CD4-positive, alpha-beta memory T cell (primary cell): ENCODE measurements at places on chromosomes 5 and 9. TPM values are rescaled to one million over a fixed set of nuclear protein-coding genes. Genes with fewer than 3 reads are reported as not detected.

CCL27 gene
- total RNA-seq = not detected

GFPT2 gene
- 0.12 TPM for total RNA-seq

GRXCR2 gene
- total RNA-seq = not detected

NUP188 gene
- 70.8 TPM for total RNA-seq

GRCh38 chr5:106200971-106201370, 1469.8 kb downstream of the EFNA5 start:
- DNase-seq = no peak
- H3K4me3 ChIP-seq = no peak overlapping the region
- H3K27me3 ChIP-seq = no peaks in the 10 kb centered on the region
- H3K4me1 ChIP-seq = no peaks in the 10 kb centered on the region
- H3K36me3 ChIP-seq = no peaks in the 10 kb centered on the region
- no peak overlapping the region for H3K27ac ChIP-seq

GRCh38 chr9:134678666-134679443, 37.3 kb downstream of the COL5A1 start:
- no peak overlapping the region for H3K27ac ChIP-seq
- no peak for DNase-seq
- H3K4me3 ChIP-seq = no peak overlapping the region
- H3K4me1 ChIP-seq = no peaks in the 10 kb centered on the region
- no peaks in the 10 kb centered on the region for H3K36me3 ChIP-seq

DNA sequence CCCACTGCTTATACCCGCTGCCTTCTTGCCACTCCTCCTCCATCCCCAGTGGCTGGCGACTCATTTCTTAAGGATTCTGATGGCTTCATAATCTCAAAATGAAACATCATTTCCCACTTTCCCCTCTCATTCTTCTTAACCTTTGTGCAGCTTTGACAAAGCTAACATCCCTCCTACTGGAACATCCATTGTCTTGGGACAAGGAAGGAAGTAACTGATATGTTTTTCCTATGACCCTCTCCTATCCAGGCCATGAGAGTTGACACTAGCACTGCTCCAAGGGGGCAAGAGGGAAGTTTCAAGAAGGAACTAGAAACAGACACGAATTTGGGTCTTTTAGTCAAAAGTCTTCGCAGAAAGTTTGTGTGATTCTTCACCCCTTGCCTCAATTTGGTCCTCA, 71.7 kb upstream of the SNX2 start:
- no peaks in the 10 kb centered on the region for H3K27me3 ChIP-seq
- no peak for DNase-seq
- H3K27ac ChIP-seq = no peak overlapping the region
- H3K36me3 ChIP-seq = no peaks in the 10 kb centered on the region
- H3K4me3 ChIP-seq = no peak overlapping the region
- H3K4me1 ChIP-seq = no peaks in the 10 kb centered on the region

MEIKIN gene
- total RNA-seq = 6.2 TPM

GRCh38 chr9:20242510-20243189, 379.6 kb downstream of the MLLT3 start:
- no peaks in the 10 kb centered on the region for H3K27me3 ChIP-seq
- H3K27ac ChIP-seq = no peak overlapping the region

DNA sequence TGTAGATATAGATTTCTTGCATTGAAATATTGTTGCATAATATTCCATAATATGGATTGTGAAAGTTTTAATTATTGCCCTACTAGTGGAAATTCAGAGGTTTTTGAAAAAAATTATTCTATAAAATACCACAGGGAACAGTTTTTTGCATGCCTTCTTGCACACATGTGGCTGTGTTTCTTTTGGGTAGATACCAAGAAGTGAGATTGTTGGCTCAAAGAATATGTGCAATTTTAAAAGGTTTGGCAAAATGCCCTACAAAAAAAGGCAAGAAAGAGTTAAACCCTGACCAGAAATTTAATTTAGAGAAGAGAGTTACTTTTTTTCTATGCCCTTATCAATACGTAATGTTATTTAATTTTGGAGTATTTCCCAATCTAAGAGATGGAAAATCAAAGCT, 270.8 kb upstream of the DAPK1 start:
- no peaks in the 10 kb centered on the region for H3K36me3 ChIP-seq
- no peaks in the 10 kb centered on the region for H3K4me1 ChIP-seq
- H3K27ac ChIP-seq = no peak overlapping the region
- no peak overlapping the region for H3K4me3 ChIP-seq

GRCh38 chr5:138831703-138832102, 43.4 kb downstream of the LRRTM2 start:
- H3K4me1 ChIP-seq = no peaks in the 10 kb centered on the region
- no peaks in the 10 kb centered on the region for H3K27me3 ChIP-seq
- no peak for DNase-seq

BTNL8 gene
- total RNA-seq = not detected

GRCh38 chr9:21670374-21670773, 132.1 kb upstream of the MTAP start:
- H3K4me1 ChIP-seq = peaks cover 9% of the 10 kb centered on the region
- no peak overlapping the region for H3K4me3 ChIP-seq
- DNase-seq = peak; percentile 9
- H3K27me3 ChIP-seq = no peaks in the 10 kb centered on the region
- H3K27ac ChIP-seq = no peak overlapping the region

TXN gene
- total RNA-seq = 47.9 TPM

- no peaks in the 10 kb centered on the region for H3K4me1 ChIP-seq
- H3K4me3 ChIP-seq = no peak overlapping the region
- no peaks in the 10 kb centered on the region for H3K36me3 ChIP-seq
These were observed 38.4 kb downstream of the LHFPL2 start for GRCh38 chr5:78610163-78610583.

GRCh38 chr9:117437283-117437682, 22.4 kb upstream of the ASTN2 start:
- no peak overlapping the region for H3K27ac ChIP-seq
- no peak overlapping the region for H3K4me3 ChIP-seq
- no peak for DNase-seq
- no peaks in the 10 kb centered on the region for H3K4me1 ChIP-seq

DNA sequence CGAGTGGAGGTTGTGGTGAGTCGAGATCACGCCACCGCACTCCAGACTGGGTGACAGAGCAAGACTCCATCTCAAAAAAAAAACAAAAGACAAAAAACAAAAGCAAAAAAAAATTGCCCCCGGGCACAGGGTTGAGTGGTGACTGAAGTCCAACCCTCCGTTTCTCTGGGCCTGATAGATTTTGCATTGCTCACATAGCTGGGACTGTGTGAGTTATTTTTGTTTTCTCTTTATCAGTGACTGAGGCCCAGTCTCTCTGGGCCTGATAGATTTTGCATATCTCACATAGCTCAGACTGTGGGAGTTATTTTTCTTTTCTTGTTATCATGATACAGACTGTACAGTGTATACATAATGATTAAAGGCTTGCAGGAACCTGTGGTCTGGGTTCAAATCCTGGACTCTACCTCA, 2.6 kb upstream of the SLC28A3 start:
- H3K27ac ChIP-seq = no peak overlapping the region
- no peak for DNase-seq
- no peaks in the 10 kb centered on the region for H3K36me3 ChIP-seq
- no peaks in the 10 kb centered on the region for H3K4me1 ChIP-seq
- H3K27me3 ChIP-seq = no peaks in the 10 kb centered on the region

DNA sequence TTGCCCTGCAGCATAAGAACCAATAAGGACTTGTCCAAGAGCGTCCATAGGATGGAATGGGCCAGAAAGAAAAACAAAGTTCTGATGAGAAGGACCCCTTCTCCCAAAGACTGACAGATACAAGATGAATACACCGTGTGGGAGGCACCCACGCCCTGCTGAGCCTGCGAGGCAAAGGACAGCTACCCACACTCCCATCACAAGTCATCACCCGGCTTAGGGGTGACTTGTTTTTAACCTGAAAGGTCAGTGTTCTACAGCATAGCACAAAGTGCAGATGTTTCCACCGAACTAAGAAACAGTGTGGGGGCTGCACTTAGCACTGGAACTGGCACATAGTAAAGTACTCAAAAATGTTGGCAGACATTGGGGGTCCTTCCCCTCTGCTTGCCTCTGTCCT, 13.9 kb downstream of the TNIP1 start:
- H3K4me3 ChIP-seq = no peak overlapping the region
- H3K27me3 ChIP-seq = no peaks in the 10 kb centered on the region
- H3K4me1 ChIP-seq = peaks cover 71% of the 10 kb centered on the region
- DNase-seq = no peak

GRCh38 chr5:113038136-113038535, 61.5 kb downstream of the DCP2 start:
- no peaks in the 10 kb centered on the region for H3K27me3 ChIP-seq
- no peaks in the 10 kb centered on the region for H3K4me1 ChIP-seq
- DNase-seq = no peak
- no peak overlapping the region for H3K4me3 ChIP-seq
- H3K27ac ChIP-seq = no peak overlapping the region

- H3K4me3 ChIP-seq = no peak overlapping the region
- H3K27me3 ChIP-seq = no peaks in the 10 kb centered on the region
- H3K36me3 ChIP-seq = no peaks in the 10 kb centered on the region
- H3K27ac ChIP-seq = no peak overlapping the region
- peaks cover under 1% of the 10 kb centered on the region for H3K4me1 ChIP-seq
These were observed 49.5 kb upstream of the SARDH start for GRCh38 chr9:133787754-133788025.
